ENCODE measurements at places on chromosomes 16 and 17.

DNA sequence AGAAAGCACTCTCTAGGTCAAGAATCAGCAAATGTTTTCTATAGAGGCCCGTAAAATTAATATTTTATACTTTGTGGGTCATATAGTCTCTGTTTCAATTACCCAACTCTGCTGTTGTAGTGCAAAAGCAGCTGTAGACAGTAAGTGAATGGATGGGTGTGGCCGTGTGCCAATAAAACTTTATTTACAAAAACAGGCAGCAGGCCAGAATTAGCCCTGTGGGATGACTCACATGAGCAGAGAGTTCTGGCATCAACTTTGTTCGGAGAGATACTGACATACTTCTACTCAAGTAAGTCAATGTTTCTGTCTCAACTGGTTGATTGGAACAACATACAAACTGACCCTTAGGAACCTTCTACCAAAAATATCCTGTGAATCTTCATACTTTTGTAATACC lies 616.2 kb downstream of the MAF start:
- no peak for DNase-seq

DNA sequence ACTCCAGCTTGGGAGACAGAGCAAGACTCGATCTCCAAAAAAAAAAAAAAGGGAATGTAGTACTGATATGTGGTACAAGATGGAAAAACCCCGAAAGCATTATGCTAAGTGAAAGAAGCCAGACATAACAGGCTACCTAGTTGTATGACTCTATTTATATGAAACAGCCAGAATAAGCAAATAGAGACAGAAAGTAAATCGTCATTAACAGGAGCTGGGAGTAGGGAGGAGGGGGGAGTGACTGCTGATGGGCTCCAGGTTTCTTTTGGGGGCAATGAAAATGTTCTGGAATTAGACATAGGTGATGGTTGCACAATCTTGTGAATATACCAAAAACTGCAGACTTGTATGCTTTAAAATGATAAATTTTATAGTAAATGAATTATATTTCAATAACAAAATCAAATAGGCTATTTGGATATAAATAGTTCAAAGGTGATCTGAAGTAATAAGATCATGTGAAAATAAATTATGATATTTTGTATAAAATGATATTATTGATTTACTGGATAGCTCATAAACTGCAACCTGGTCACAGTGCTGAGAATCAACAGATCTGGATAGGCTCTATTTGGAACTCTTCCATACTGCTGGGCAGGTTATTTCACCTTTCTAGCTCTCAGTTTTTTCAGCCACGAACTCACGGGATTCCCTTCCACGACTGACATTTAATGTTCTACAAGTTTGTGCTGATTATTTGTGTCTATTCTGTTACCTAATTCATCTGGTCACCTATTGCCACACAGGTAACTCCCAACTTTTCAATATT lies 27.1 kb downstream of the ZNF652 start:
- DNase-seq: no peak

DNA sequence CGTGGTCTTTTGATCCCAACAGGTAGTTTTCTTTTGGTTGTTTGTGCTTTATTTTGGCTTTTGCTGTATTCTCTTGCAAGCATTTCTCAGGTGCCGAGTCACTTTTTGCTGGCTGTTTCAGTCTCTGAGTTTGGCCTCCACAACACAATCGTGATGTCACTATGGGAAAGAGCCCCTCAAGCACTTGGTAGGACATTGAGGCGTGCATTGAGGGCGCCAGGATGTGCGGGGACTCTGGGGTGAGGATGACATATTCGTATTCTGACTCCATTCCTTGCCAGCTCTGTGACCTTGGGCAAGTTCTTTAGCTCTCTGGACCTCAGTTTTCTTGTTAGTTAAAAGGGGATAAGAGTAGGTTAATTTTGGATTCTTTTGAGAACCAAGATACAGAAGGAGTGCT lies 13.0 kb downstream of the KSR1 start:
- DNase-seq: no peak

GRCh38 chr17:7856011-7856810 lies 1.1 kb downstream of the NAA38 start:
- DNase-seq: no peak

DNA sequence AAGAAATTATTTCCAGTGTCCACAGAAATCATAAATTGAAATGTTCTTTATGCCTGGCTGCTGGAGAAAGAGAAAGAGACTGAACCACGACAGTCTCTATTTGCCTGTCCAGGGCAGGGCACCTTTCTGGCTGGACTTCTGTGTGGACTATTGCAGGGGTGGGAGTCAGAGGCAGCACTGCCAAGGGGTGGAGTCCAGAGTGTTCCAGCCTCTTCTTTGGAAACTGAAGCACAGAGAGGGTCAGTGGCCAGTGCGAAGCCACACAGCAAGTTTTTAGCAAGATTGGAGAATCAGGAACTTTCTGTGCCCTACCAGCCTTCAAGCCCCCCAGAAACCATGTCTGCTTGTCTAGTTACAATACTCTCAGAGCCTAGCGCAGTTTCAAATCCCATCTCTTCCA lies 15.3 kb downstream of the KCNG4 start:
- no peak for DNase-seq

GRCh38 chr17:42761638-42762037 lies 611 bp downstream of the RAMP2 start:
- DNase-seq: no peak

- peak; percentile 92 for DNase-seq
These were observed 78.9 kb downstream of the ABCC6 start for GRCh38 chr16:16144416-16144815.

GRCh38 chr17:73586921-73587602 lies 57.2 kb downstream of the SDK2 start:
- peak; percentile 77 for DNase-seq

GRCh38 chr17:73643001-73643851 lies 1.0 kb downstream of the SDK2 start:
- peak; percentile 31 for DNase-seq

DNA sequence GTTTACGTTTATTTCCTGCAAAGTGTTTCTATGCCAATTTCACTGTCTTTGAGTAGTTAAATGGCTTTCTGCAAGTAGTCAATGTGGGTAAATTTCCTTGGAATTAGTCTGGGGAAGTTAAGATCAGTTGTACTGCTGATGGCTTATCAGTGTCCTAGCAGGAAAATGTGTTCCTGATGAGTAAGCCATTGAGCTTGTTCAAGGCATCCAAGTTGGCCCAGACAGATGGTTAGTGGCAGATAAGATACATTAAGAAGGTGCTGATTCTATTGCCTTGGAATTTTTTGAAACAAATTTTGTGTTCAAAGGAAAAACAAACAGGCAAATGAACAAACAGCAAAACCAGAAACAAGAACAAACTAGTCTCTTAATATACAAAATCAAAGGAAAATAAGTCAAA lies 258.4 kb downstream of the MAP2K6 start:
- DNase-seq: no peak

- DNase-seq: no peak
These were observed 170.4 kb downstream of the WSCD1 start for GRCh38 chr17:6240601-6241000.

- DNase-seq: peak; percentile 44
These were observed 1938.8 kb downstream of the TP53TG3F start for GRCh38 chr16:35398180-35398579.

- DNase-seq: no peak
These were observed 386.1 kb downstream of the SEC14L1 start for GRCh38 chr17:77526728-77527350.

Data from Caki2 (cell line).